ENCODE measurements at places on chromosomes 6 and 20. TPM values are rescaled to one million over a fixed set of nuclear protein-coding genes. Genes with fewer than 3 reads are reported as not detected.

CCN6 gene
- not detected for total RNA-seq

HLA-DRB1 gene
- not detected for total RNA-seq

HLA-F gene
- total RNA-seq: 8.0 TPM

- DNase-seq: no peak
Measured at GRCh38 chr6:116266803-116267202, 12.9 kb downstream of the TSPYL1 start.

- no peak for DNase-seq
Measured at GRCh38 chr6:33664506-33665057, 43.5 kb downstream of the ITPR3 start.
